ENCODE measurements at places on chromosomes 12 and 14. TPM values are rescaled to one million over a fixed set of nuclear protein-coding genes. Genes with fewer than 3 reads are reported as not detected.
A peak's percentile ranks its signal among the peaks of the same experiment; 100 is the strongest.

GRCh38 chr14:37343307-37344094 is 145.8 kb downstream of the MIPOL1 start:
- no peak for DNase-seq

DNA sequence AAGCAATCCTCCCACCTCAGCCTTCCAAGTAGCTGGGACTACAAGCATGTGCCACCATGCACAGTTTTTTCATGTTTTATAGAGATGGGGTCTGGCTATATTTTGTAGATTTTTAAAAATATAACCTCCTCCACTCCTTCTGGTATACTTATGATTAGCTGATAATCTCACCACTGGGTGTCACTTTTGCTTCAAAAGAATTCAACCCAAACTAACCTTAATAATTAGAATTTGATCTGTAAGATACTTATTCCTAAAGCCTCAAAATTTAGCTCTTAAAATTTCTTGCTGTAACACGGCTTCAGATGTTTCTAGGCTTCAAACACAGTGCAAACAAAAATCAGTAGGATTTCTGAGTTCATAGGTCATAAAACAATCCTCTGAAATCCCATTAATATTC is 130.3 kb downstream of the CEP83 start:
- DNase-seq: no peak

GRCh38 chr14:20387576-20387975 is 25.7 kb downstream of the TEP1 start:
- no peak for DNase-seq

DNA sequence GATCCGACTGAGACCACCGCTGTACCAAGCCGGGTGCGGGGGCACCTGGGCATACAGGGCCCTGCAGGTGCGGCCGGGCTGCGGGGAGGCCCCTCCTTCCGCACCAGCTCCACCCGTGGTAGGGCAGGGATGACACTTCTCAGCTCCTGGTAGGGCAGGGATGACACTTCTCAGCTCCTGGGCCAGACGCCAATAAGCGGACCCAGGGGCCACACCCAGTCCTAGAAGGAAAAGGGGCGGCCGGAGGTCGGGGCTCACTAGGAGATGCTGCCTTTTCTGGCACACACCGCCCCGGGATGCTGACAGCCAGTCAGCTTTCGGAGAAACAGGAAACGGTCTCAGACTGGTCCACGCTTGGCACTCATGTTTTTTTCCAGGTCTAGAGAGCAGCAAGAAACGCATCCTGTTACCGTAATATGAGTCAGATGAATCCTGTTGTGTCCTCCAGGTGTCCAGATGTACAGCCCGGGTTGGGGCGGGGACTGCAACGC is 34.8 kb downstream of the NFKBIA start:
- DNase-seq: no peak

DNA sequence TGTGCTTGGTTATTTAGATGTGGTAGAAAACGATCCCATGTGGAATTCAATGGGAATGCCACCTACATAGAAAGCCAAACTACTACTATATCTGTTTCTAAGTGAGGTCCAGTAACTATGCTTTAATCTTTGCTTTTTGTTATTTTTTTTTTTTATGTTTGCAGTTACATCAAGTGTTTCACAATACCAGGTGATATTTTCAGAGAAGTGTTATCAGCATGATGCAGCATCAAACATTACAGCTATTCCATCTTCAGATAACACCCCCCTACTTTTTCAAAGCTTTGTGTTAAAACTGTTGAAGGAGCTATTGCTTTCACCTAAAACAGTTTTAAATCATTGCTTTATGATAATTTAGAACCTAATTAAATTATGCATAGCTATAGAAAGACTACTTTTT is 163.8 kb upstream of the SLC16A7 start:
- DNase-seq: no peak

GRCh38 chr14:78425330-78425729 is 255.2 kb downstream of the NRXN3 start:
- no peak for DNase-seq

- no peak for DNase-seq
These were observed 111.2 kb downstream of the ST8SIA1 start for GRCh38 chr12:22223356-22223755.

- peak; percentile 23 for DNase-seq
These were observed 42.9 kb upstream of the SINHCAF start for GRCh38 chr12:31368666-31369361.

DNA sequence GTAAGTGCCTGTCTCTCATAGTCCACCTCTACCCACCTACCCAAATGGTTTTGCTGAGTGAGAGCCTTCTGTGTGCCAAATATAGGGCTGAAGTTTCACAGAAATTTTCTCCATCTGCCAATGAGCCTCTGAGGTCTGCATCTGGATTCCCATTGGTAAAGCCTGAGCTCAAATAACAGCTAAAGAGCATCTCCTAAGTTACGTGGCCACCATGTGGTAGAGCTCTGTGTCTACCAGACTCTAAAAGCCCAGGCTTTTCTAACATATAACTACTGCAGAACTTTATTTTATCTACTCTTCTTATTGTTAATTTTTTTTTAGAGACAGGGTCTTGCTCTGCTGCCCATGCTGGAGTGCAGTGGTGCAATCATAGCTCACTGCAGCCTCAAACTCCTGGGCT is 16.0 kb downstream of the AMDHD1 start:
- no peak for DNase-seq

- DNase-seq: no peak
These were observed 12.8 kb downstream of the LUM start for GRCh38 chr12:91098461-91098860.

DNA sequence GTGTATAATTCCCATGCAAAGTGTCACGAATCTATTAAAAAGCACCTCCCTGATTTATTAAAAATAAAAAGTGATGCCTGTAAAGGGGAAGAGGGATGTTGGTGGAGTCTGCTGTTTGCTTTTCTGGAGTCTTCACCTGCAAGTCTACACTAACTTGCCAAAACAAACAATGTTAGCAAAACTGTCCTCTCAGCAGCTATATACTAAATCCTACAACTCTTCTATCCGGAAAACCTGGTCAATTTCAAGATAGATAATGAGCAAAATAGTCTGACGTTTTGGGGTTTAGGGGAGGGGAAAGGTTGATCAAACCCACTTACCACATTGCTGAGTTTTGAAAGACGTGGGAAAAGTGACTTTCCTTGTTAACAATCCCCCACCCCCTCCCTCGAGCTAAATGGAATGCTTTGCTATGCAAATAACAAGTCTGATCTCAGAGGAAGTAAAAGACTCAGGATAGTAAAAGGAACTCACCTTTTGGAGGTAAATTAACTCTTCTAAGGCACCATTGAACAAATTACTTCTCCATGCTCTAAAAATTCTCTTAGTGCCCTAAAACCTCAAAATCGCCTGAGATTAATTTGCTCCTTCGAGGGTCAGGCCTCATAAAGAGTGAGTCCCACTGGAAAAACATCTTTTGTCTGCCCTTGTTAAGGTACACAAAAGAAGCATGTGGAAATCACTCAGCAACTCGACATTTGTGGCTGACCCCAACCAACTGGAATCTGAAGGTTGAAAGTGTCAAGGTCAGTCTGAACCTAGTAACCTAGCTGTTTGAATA is 13.5 kb downstream of the BMP4 start:
- DNase-seq: no peak

GRCh38 chr12:34335819-34336262 is 313.5 kb downstream of the ALG10 start:
- DNase-seq: no peak

GRCh38 chr12:43816168-43816567 is 10.1 kb upstream of the TWF1 start:
- no peak for DNase-seq

DNA sequence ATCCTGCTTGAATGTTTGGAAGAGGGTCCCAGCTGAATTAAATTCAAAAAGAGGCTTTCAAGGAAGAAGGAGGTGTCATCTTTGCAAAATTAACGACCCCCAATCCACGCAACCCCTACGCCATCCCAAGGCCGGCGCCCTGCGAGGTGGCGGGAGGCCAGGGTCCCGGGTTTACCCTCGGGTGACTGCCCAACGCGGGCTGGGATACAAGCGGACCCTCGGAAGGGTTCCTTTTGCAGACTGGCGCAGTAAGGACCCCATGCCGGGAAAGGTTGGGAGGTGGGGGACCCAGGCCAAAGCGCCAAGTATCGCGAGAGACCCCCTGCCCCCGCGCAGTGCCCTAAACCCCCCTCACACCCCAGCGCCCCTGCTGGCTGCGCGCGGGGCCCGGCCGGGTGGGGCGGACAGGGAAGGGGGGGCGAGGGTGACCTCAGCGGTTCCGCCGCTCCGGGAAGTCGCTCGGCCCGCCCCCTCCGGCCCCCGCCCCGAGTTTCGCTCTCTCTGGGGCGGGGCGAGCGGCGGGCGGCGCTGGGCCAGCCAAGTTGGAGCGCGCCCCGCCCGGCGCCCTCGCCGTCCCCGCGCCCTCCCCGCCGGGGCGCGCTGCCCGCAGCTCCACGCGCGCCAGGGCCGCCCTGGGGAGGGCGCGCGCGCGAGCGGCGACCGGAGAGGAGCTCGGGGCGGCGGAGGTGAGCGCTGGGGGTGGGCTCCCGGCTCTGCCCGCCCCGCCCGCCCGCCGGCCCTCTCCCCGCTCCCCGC is 708 bp upstream of the ZBTB42 start:
- DNase-seq: peak; percentile 94

GRCh38 chr14:89624500-89625156 is 207.6 kb upstream of the FOXN3 start:
- no peak for DNase-seq

- DNase-seq: peak; percentile 79
These were observed 55.1 kb downstream of the MED13L start for GRCh38 chr12:116222358-116222757.

DNA sequence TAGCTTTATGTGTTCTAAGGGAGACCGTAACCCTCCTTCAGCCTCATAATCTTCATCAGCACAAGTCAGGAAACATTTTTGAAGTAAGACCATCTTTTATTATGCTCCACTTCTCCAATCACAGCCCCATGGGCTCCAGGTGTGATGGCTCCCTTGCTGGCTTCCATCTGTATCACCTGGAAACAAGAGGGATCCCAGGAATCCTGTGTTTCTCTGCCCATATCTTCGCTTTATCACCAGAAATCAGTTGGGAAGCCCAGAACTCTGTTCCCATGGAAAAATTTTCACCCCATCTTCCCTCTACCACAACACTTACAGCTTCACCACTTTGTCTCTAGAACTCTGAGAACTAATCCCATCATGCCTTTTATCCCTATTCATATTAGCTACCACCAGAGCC is 68.3 kb downstream of the METTL25 start:
- no peak for DNase-seq

DNA sequence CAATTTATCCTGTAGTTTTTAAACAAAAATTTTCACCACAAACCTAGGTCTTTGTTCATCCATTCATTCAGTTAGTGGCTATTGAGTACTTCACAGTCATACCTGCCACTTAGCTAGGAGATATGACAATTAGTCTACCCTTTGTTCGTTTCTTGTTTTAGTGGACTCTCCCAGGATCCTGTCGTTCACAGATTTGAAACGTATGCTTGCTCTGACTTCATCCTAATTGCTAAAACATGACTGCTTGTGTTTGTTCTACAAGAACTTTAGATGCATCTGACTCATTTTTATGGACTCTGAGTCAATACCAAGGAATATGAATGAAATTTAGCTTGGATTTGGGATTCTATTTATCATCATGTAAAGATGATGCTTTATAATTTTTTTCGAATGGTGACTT is 69.5 kb downstream of the TBC1D30 start:
- DNase-seq: no peak

DNA sequence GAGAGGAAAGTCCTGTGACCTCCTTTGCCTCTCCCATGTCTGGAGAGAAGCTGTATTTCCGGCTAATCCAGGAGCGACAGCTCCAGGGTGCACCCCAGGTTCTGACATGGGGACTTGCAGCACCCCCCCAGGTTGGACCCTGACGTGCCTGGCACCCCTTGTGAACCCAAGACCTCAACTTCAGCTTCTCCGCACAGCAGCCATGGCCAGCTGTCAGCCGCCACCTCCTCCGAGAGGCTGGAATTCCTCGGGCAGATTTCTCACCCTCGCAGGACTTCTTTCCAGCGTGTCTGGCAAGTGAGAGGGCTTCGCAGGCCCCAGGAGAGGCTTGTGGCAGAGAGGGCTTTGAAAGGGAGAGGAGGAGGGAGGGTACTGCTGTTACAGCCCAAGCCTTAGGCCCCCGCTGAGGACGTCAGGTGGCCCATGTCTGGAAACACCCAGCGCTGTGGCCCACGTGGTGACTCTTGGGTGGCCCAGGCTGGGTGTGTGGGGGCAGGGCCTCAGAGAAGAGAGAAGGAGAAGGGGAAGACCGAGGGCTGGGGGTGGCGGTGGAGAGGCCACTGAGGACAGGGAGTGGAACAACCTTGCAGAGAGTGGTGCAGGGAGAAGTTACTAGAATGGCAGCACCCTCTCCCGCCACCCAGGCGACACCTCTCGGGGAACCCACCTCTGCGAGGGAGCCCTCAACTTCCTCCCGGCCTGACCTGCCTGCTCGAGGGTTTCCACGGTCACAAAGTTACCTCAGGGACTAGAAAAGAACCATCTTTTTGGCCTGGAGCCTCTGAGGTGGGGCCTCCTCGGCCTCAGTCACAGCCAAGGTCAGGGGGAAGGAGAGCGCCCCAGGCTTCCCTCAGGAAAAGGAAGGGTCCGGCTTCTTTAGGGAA is 11.7 kb upstream of the RPS6KL1 start:
- no peak for DNase-seq

- DNase-seq: no peak
These were observed 43.5 kb downstream of the B4GALNT3 start for GRCh38 chr12:503111-503761.

DNA sequence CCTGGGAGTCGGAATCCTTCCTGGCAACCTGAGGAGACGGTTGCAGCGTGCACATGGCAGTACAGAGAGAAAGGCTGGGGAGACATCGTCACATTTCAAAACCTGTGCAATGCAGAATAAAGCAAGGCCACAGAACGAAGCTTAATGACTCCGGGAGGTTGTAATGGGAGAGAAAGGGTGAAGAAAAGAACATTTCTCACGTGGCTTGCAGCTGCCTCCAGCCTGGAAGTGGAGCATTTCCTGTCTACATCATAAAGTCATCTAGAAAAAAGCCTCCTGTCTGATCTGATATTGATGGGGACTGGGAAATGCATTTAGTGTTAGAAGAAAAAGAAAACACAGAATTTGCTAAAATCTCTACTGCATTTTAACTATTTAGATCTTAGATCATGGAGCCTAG is 209.3 kb downstream of the TMEM132C start:
- no peak for DNase-seq

The CCDC88C gene
- total RNA-seq: 3.5 TPM

The FICD gene
- total RNA-seq: 4.6 TPM

The TXNDC16 gene
- 4.6 TPM for total RNA-seq

The KRT7 gene
- 1.0 TPM for total RNA-seq

The BIN2 gene
- 3.2 TPM for total RNA-seq

The WSB2 gene
- total RNA-seq: 77.6 TPM

The OR4E2 gene
- total RNA-seq: not detected

The PDE3A gene
- total RNA-seq: 157 TPM

The LTB4R gene
- total RNA-seq: 2.8 TPM

The IFNG gene
- total RNA-seq: not detected

The KCNC2 gene
- not detected for total RNA-seq

The CLEC1B gene
- total RNA-seq: not detected

The ARF3 gene
- 90.5 TPM for total RNA-seq

The PTHLH gene
- total RNA-seq: 0.41 TPM

The KIF5A gene
- total RNA-seq: 0.18 TPM

The LPAR5 gene
- 1.8 TPM for total RNA-seq

The TMCC3 gene
- 4.9 TPM for total RNA-seq
